Esophagus mucosa (tissue), 1 donor: ENCODE measurements at places on chromosomes 1 and 21. TPM values are rescaled to one million over a fixed set of nuclear protein-coding genes. Genes with fewer than 3 reads are reported as not detected.
A peak's percentile ranks its signal among the peaks of the same experiment; 100 is the strongest.

DNA sequence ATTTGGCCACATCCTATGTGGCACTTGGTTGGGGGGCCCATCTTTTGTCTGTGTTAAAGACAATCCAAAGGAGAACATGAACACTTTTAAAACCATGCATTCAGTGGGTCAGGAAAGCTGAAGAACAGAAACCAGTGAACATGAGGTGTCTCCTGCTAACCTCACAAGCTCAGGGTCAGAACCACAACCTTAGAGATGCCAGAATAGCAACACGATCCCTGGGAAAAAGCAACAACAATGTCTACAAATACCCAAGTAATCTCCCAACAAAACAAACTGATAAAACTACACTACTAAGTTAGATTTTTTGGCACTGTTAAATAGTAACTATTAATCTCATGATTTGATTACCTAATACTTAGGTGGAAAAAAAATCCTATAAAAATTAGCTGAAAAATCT is 34.1 kb upstream of the GNG4 start:
- no peak for ATAC-seq

GRCh38 chr1:61132645-61133334 is 50.4 kb downstream of the NFIA start:
- ATAC-seq, result peak; percentile 28

DNA sequence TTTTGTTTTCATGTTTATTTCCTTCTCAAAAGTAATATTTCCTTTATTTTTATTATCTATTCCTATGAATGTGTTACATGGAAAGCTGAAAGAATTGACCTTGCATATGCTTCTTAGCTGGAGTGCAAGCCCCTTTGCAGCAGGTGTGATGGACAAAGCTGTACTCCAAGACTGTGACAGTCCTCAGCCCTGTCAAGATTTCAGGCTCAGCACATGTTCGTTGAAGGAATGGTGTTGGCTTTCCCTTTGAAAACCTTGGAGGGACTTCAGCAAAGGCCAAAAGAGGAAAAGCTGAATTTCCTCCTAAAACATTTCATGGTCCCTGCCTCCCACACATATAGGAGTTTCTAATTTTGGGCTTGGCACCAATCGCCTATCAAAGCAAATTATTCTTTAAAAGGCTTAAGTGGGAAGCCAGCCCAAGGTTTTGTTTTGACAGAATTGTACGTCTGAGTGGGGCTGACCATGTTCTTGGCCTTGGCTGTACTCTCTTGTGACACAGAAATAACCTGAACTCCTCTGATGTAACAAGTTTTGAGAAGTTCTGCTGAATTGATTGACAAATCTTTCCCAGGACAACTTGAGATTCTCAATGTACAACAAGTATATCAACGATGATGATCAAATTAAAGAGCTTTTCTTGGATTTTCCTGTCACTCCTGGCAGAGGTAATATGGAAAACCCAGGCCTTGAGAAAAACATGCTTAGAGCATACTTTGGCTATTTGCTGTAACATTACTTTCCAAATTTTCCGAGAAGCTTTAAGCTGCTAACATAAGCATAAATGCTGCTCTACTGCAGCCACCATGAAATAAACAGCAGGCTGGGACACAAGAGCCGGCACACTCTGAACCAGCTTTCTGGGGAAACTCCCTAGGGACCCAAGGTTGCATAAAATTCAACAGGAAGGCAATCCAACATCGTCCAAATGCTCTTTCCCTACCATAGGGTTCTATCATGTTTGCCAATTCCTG is 135.7 kb upstream of the ZNF648 start:
- ATAC-seq, result no peak

DNA sequence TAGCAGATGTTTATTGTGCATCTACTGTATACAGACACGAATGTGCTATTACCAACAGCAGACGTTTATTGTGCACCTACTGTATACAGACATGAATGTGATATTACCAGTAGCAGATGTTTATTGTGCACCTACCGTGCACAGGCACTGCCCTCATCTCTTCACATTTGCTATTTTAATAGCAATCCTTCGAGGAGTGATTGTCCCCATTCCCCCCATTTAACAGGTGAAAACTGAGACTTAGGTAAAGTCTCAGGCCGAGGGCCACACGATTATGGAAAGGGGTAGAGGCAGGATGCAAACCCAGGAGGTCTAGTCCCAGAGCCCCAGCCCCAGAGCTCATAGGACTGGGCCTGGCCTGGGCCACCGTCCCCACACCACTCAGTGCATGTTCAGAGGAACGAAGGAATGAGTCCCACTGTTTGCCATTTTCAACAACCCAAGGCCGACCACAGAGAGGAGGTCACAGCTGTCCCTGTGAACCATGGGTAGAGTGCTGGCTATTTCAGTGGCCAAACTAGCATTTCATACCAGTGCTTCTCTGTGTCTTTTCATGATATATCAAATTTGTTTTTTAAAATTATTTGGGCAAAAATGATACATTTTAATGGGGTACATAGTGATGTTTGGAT is 114.4 kb upstream of the TMEM51 start:
- ATAC-seq, result no peak

DNA sequence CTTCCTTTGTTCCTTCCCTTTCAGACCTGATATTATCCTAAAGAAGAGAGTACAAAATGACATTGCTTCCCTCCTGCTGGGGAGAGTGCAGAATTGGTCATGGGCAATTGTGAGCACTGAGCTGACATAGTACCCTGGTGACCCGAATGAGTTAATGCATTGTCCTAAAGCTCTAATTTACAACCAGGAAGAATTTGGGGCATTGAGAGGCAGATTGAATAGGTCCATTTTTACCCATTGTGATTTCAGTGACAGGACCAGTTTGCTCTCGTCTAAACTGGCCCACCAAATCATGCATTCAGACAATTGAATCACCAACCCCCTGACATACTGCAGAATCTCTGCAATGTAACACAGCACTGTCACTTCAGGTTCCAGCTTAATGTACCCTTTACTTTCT is 497.4 kb downstream of the DPYD start:
- ATAC-seq, result no peak

- ATAC-seq, result no peak
These were observed 46.3 kb upstream of the RPL11 start for GRCh38 chr1:23645338-23645737.

LMOD1 gene
- total RNA-seq, result 4.1 TPM

- ATAC-seq, result no peak
These were observed 109.9 kb downstream of the LYPLAL1 start for GRCh38 chr1:219283541-219283940.

- ATAC-seq, result no peak
These were observed 27.5 kb upstream of the RASAL2 start for GRCh38 chr1:178066296-178066907.

HECTD3 gene
- total RNA-seq, result 22.6 TPM

GRCh38 chr1:89125913-89126580 is at the start of gene GBP2:
Gene GBP2, minus strand, starts transcription at chr1:89126114. Its CDS starts 4,148 bp downstream, at chr1:89121966.
- ATAC-seq, result peak; percentile 90

RNU1-4 gene
- total RNA-seq, result 6,387 TPM

DNA sequence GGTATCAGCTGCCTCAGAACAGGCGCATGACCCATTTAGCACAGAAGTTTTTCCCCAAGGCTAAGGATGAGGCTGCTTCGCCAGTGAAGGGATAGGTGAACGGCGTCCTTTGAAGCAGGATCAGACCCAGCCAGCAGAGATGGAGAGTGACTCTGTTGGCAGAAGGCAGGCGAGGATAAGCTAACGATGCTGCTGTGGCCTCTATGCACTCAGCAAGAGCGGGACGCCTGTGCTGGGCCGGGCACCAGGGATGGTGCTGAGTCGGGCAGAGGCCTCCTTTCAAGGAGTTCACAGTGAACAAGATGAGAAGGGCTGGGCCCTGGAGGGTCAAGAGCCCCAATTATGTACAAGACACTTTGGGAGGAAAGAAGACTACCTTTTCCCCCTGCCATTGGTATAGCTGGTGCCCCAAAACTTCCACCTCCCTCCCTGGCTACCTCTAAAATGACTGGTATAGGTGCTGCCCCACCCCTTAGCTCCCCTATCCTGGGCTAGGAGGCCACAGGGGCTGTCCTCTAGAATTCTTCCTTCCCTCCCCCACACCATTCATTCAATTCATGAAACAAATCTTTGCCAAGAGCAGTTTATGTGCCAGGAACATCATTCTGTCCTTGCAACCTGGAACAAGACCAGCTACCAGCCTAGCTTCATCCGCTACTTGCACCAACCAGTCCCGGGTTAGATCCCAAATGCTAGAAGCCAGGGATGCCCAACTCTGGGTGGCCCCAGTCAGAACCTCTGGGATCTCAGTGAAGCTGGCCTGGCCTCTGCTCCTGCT is 7.5 kb downstream of the XKR8 start:
- ATAC-seq, result no peak

- no peak for ATAC-seq
These were observed 361.5 kb downstream of the RRAGC start for GRCh38 chr1:38497921-38498656.

DNA sequence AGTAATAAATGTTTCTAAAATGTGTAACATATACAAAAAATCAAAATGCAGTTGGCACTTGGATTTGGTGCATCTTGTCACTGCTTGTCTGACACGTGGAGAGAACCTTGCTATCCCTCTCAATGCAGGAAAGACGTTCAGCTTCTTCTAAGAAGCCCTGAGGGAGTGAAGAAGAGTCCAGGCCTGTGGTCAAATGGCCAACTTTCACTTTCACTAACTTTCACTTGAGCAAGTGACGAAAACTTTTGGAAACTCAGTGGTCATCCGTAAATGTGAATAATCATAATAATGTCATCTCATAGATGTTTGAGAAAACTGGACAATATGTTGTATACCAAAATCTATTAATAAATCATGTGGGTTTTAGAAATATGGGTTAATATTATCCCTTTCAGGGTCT is 61.9 kb downstream of the ERG start:
- ATAC-seq, result no peak

GRCh38 chr1:110130113-110130591 is 17.9 kb downstream of the UBL4B start:
- no peak for ATAC-seq

- no peak for ATAC-seq
These were observed 55.0 kb downstream of the PLXNA2 start for GRCh38 chr1:208189183-208189582.

DNA sequence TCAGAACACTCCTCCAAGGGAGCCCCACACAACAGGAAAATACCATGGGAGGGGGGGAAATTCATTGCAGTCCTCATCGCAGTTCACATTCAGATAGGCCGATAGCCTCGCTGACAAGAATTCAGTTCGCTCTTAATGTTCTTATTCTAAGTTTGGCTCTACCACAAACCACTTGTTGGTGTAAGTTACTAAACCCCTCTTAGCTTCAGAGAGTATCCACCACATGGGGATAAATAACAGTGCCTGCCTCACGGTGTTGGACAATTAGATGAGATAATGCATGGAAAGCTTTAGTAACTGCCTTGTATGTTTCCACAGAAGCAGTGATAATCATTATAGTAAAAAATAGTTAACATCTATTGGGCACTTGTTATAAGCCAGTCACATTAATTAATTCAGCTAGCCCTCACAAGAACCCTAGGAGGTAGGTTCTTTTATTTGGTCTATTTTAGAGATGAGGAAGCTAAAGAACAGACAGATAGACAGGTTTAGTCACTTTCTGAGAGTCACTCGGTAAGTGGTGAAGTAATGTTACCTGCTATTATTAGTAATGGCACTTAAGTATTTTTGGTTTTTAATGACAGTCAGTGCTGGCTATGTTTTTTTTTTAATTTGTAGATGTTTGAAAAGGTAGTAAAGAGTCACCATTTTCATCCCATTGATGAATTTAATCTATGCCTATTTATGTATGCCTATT is 10.1 kb downstream of the VAV3 start:
- no peak for ATAC-seq

- ATAC-seq, result peak; percentile 48
These were observed 51.5 kb downstream of the SYT14 start for GRCh38 chr1:209989525-209989924.

- peak; percentile 65 for ATAC-seq
These were observed 31.7 kb downstream of the CHML start for GRCh38 chr1:241608379-241609033.

DNA sequence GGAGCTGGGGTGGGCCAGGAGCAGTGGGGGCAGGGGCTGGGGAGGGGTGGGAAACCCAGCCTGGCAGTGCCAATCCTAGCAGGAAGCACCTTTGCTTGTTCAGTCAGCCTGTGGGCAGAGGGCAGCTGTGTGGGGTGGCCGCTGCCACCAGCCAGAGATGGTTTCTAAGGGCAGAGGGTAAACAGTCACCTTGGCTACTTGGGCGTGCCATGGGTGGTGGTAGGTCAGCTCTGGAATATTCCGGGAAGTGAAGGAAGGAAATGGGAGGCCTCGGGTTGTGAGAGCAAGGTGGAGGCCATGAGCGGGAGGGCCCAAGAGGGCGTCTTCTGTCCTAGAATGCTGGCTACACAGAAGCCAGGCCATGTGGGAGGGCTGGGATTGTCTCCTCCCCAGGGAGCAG is 20.7 kb upstream of the WNT4 start:
- no peak for ATAC-seq

DNA sequence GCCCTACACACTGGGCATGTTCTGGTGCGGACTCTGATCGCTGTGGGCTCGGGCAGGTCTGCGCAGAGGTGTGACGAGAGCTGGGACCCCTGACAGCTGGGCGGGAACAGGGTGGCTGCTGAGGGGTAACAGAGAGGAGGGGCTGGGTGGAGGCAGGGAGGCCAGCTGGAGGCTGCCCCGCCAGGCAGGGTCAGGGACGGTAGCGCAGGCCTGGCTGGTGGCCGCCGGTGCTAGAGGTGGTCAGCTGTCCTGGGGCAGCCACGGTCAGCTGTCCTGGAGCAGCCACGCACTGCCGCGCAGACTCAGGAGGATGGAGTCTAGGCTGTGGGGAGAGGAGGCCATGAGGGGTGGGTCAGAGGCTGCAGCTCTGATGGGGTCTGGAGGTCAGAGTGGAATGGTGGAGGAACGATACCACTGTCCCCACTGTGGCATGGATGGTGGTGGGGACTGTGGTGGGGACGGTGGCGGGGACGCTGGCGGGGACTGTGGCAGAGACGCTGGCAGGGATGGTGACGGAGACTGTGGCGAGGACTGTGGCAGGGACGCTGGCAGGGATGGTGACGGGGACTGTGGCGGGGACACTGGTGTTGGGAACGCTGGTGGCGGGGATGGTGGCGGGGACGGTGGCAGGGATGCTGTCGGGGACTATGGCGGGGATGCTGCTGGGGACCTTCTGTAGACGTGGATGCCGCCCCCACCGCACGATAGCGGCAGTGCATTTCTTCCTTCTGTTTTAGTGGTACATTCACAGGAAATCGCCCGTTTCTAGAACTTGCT is 21.3 kb upstream of the LRRC3 start:
- peak; percentile 23 for ATAC-seq

ANKRD35 gene
- 13.7 TPM for total RNA-seq

AMIGO1 gene
- total RNA-seq, result 1.2 TPM

ADCY10 gene
- total RNA-seq, result not detected

DNA sequence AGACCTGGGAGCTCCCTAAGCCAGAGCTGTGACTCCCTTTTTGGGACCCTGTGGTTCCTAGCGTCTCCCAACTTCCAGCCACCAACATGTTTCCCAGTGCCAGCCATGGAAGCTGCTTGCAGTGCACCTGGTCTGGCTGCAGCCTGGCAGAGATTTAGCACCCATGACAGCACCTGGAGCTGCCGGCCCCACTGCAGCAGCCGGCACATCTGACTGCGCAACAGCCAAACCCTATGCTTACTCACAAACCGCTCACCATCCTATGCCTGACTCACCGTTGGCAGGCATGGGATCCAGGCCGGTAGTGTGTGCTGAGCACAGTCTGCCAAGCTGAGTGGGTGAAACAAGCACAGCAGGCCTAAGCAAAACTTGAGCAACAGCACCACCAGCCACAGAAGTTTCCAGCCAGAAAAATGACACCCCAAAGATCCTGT is 435.9 kb upstream of the PRMT6 start:
- peak; percentile 100 for ATAC-seq
